ENCODE measurements at places on chromosomes 4 and X.

DNA sequence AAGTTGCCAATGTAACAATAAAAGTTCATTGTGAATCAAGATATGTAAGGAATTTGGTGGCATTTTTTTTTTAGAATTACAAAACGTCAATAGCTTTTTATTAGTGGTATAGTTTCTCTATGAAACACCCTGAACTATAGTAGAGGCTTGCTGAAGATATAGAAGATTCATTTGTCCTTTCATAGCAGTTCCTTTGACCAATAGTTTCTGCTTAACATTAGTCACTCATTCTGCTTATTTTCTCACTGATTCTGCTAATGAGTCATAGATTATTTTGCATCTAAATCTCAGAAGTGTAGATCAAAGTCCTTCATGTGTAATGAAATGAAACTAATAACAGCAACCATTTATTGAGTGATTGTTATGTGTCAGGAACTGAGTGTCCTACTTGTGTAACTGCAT lies 205.0 kb upstream of the TET2 start:
- DNase-seq = no peak

DNA sequence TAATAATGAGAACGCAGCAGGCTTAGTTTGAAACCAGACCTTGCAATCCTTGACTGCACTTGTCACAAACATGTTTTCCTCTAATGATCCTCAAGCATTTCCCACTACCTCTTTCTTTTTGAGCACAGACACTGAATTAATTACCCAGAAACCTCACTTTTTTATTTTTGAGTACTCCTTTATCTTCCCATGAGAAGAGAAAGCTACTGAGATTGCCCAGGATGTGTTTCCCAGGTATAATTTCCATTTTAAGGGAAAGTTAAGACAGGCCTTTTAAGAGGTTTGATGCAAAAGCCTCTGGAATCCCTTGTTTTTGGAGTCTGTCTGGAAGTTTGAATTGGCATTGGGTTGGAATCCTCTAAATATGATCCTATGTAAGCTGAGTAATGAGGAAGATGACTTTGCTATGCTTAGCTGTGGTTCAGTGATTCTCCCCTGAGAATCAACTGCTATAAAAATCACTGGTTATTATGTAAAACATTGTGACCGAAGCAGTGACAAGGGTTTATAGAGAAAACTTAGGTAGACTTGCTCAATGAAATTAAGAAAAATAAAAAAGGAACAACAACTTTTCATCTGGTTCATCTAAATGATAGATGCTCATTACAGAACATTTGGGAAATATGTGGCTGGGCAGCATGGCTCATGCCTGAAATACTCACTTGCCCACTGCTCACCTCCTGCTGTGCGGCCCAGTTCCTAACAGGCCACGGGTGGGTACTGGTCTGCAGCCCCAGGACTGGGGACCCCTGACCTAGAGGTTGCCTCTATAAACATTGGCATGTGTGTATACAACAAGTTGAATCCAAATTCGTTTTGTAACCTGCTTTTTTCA lies 10.8 kb upstream of the RHOH start:
- DNase-seq = no peak

GRCh38 chrX:65997978-65998717 lies 41.7 kb downstream of the VSIG4 start:
- no peak for DNase-seq

DNA sequence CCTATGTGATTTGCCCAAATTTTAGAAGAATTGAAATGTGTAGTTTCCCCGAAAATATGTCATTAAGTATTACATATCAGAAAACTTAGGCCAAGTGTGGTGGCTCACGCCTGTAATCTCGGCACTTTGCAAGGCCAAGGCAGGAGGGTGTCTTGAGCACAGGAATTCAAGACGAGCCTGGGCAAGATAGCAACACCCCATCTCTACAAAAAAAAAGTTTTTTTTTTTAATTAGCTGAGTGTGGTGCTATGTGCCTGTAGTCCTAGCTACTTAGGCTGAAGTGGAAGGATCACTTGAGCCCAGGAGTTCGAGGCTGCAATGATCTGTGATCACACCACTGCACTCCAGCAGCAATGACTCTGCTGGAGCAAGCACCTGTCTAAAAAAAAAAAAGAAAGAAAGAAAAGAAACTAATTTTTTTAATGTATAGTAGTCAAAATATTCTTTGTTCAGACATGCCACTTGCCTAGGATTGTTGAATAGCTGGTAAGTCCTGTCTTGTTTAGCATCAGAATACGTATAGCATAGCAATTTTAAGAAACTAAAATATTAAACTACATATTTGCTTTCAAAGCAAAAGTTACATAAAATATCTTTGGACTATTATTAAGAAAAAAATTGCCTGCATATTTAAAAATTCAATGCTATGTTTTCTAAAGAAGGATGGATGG lies 40.1 kb upstream of the GAB1 start:
- no peak for DNase-seq

- no peak for DNase-seq
These were observed 35.6 kb upstream of the CDKN2AIP start for GRCh38 chr4:183408796-183409195.

GRCh38 chr4:168263039-168263438 lies 55.5 kb downstream of the DDX60 start:
- no peak for DNase-seq

- no peak for DNase-seq
These were observed 77.6 kb downstream of the EVC2 start for GRCh38 chr4:5630762-5631161.

GRCh38 chr4:110615353-110616237 lies 7.3 kb downstream of the PITX2 start:
- DNase-seq = no peak

Data from coronary artery (tissue), 2 donors.